Activated CD4-positive, CD25-positive, alpha-beta regulatory T cell (primary cell): ENCODE measurements at places on chromosomes 7 and 10.

- no peak for DNase-seq
These were observed 4.4 kb downstream of the JAZF1 start for GRCh38 chr7:28176174-28176573.

- DNase-seq = no peak
These were observed 180.8 kb upstream of the CDK1 start for GRCh38 chr10:60597513-60597912.

GRCh38 chr7:3106361-3106826, 62.7 kb upstream of the CARD11 start:
- no peak for DNase-seq

DNA sequence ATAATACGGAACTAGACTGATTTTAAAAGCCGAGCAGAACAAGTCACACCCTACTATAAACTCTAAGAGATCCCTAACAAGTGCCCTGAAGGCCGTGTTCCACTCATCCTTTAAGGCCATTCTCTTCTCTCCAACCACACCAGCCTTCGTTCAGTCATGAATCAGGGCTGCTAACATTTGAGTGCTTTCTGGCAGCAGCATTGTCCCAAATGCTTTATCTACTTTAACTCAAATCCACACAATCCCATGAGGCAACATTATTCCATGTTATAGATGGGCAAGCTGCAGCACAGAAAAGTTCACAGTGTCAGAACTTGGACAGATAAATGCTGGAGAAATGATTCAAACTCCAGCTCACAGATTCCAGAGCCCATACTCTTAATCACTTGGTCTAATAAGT, 73.5 kb downstream of the MALSU1 start:
- no peak for DNase-seq

DNA sequence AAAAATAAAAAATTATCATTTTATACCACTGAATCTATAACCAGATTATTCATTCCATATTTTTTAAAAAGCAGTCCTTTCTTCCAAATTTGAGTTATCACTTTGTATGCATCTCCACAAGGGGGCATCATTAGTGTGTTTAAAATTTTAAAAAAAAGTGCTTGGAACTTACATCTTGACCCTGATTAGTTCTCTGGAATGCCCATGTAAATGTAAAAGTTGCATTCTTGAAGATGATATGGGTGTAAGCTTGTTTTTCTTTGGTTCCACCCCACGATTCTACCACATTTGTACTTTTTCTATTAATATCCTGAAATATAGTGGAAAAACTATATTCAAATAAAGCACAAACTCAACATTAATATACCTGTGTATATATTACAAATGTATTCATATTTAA, 144.9 kb downstream of the ELAPOR2 start:
- DNase-seq = no peak
